Vagina (tissue), 2 donors: ENCODE measurements at places on chromosomes 3 and 15.

GRCh38 chr3:78506581-78507195 is 1261.1 kb downstream of the ROBO1 start:
- DNase-seq = no peak

- DNase-seq = no peak
Measured at GRCh38 chr3:163315786-163316185, 1762.5 kb downstream of the SI start.

DNA sequence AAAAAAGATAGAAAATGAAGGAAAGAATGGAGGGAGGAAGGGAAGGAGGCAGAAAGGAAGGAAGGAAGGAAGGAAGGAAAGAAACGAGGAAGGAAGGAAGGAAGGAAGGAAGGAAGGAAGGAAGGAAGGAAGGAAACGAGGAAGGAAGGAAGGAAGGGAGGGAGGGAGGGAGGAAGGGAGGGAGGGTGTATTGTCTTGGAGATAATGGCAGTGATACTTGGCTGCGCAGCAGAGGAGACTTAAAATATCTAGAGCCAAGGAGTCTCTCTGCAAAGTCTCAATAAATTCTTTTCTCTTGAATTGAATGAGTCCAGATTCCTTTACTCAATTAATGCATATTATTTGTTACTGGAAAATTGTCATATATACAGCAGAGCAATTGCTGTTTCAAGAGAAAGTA is 1059.7 kb downstream of the ZPLD1 start:
- no peak for DNase-seq

GRCh38 chr3:97579365-97579764 is 185.2 kb upstream of the ARL6 start:
- DNase-seq = no peak

GRCh38 chr3:113147681-113148261 is 63.6 kb upstream of the BOC start:
- DNase-seq = no peak

DNA sequence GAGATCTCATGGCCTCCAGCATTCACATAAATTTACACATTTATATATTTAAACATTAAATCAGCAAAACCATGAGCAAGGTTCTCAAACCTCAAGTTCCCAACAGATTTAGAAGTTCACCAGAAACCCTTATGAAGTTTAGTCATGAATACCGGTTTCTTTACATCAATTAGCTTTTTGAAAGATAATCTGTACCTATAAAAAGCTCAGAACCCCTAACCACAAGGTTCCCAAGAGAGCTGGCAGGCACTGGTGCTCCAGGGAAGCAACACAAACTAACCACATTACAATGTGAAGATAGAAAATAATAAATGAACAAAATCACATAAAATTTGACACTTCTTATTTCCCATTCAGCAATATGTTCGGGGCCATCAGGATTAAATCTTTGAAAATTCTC is 150.9 kb downstream of the FBN1 start:
- no peak for DNase-seq

GRCh38 chr3:88811096-88811495 is 296.3 kb upstream of the EPHA3 start:
- no peak for DNase-seq

DNA sequence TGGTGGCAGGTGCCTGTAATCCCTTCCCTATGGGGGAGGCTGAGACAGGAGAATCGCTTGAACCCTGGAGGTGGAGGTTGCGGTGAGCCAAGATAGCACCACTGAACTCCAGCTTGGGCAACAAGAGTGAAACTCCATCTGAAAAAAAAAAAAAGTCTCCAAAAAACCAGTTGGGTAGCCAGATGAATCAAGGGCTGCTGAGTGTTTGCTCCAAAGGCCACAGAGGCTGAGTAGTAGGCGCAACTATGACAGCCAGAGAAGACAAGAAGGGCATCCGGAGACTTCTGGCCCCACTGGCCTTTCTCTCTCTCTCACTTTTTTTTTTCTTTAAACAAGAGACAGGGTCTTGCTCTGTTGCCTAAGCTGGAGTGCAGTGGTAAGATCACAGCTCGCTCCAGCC is 131.8 kb downstream of the SMAD6 start:
- no peak for DNase-seq

GRCh38 chr3:8845641-8846040 is 76.2 kb upstream of the OXTR start:
- peak; percentile 49 for DNase-seq

GRCh38 chr3:60610441-60611112 is 640.7 kb downstream of the FHIT start:
- no peak for DNase-seq

DNA sequence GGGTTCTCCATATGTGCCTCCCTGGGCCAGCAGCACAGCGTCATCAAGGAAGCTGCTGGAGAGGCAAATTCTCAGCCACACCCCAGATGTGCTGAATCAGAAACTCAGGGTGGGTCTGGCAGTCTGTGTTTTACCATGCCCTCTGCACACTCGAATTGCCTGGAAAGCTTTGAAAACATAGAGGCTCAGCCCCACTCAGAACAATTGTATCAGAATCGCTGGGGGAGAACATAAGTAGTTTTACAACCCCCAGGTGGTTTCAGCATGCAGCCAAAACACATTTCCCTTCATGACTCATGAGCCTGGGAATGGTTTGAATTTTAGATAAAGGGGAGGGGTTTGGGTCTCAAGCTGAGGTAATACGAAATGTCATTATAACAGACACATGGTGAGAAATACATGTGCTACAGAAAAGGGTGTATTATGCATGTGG is 9.6 kb downstream of the TGM4 start:
- DNase-seq = no peak

- DNase-seq = no peak
Measured at GRCh38 chr3:152466784-152467183, 198.1 kb downstream of the MBNL1 start.

- DNase-seq = no peak
Measured at GRCh38 chr3:176839466-176839865, 357.8 kb downstream of the TBL1XR1 start.

DNA sequence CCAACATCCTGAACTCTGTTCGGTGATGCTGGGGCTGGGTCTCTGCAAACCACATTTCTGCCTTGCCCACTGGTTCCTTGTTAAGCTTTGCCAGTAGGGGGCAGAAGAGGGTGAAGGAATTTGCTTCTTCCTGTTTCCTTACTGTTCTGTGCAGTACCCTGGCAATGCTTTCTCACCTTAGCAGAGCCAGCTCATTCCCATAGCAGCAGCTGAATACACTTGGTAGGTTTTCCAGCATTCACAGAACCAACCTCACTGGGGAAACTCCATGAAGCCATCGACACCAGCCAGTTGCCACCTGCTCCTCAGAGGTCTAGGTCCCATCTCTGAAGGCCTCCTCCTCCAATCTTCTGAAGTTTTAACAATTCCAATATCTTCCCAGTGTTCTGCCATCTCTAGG is 308.4 kb downstream of the PDCD6IP start:
- DNase-seq = no peak

DNA sequence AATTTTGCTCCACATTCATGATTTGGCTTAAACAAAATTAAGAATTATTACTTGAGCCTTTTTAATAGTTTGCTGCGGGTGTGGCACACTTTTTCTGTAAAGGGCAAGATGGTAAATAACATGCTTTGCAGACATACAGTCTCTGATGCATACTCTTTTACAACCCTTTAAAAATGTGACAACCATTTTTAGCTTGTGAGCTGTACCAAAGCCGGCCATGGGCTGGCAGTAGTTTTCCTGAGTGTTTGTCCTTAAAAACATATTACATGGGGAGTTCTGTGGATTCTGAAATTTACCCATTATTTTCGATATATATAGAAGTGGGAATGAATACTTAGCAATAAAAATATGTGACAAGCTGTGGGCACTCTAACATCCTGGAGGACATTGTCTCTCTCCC is 163.4 kb downstream of the FNDC3B start:
- DNase-seq = no peak

DNA sequence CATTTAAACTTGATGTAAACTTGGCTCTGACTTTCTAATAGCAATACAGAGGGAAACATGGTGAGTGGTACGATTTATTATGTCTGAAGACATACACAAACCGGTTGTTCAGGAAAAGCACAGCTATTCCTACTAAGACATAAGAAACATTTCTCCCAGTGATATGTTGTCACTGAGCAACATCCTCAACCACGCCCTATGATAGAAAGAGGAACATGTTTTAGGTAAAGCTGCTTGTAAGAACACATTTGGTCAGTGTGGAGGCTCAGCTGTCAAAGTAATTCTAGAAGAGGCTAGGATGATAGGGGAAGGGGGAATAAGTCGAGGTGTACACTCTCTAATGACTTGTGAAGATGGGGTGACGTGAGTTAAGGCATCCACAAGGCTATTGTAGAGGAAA is 42.7 kb upstream of the B3GNT5 start:
- DNase-seq = no peak

DNA sequence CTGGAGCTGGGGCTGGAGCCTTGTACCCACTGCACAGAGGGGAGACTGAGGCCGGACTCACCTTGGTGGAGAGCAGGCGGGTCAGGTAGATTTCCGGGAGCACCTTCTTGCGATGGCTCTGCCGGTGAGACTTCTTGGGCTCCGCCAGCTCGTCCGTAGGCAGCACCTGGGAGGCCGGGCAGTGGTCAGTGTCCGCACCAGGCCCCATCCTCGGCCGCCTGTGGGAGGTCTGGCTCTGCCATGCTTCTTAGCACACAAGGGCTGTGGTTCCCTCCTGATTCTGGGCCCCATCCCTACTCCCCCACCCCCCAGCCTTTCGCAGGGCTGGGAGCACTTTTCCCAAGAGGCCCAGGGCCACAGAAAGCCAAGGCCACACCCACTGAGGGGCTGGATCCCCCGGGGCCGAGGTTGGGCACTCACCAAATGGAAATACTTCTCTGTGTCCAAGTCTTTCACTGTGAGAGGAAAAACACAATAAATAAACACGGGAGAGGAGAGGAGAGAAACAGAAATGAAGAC is 17.4 kb downstream of the H1-8 start:
- no peak for DNase-seq
